ENCODE measurements at places on chromosomes 1 and 21.

DNA sequence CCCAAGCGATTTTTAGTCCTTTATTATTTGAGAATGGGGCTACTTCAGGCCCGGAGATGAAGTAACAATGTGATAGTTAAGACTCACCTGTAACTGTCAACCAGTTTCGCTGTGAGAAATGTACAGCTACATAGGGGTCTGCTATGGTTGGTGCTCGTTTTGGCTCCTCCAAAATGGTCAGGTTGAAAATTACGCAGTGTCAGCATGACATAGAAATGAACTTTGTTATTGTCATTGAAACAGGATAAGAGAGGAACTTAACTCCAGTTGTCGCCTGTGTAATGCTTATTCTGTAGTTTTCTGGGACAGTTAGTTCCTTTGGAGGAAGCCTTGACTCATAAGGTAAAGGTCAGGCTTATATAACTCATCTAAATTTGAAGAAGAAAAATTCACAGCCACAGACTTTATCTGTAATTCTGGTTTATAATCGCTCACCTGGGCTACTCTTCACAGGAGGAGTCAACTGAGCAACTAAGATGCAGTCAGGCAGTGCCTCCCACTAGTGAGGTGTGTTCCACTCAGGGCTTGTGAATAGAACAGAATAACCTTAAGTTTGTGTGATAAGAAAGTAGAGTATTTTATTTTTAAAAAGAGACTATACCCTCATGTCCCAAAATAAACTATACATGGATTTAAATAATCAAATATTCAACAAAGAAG lies 130.9 kb downstream of the CD247 start:
- DNase-seq = no peak

DNA sequence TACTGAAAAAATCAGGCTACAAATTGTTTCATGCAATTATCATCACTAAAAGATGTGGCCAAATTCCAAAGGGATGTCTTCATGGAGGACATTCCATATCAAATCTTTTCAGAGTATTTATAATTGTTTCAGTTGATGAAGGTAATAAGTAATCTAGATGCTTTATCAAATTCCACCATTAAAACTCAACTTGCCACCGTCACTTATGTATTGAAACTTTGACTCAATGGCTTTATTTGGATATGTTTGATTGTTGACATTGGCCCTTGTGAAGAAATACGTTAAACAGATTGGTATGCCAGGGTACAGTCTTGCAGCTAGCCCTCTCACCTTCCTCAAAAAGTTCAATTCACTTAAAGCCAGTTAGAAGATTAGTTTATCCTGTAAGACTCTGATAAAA lies 32.2 kb upstream of the PALMD start:
- DNase-seq = no peak

DNA sequence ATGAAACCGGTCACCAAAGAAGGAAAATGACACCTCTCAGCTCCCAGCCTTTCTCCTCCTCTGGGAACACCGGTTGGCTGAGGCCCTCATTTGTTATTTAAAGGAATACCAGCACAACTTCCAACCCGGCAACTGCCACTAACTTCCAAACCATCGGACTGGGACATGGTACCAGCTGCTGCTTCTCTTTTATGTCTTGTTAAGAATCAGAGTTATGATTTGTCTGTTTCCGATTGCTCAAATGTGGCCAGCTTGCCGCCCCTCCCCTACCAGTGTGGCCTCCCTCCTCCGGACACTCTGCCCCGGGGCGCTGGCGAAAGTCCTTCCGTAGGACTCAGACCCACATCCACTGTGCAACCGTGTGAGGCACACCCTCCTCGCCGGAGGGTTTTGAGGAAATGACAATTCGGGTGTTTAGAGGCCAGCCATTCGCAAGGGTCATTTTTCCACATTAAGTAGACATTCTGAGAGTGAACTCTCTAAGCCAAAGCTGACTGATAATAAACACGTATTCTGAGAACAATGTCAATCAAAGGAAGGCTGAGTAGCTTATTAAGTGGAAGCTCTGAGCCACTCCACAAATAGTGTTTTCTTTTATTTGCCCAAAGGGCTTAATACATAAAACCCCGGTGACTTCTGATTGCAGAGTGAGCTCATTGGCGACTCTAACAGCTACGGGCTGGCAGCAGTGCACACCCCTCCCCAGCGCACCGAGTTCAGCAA lies 5.5 kb downstream of the RIPK4 start:
- no peak for DNase-seq

DNA sequence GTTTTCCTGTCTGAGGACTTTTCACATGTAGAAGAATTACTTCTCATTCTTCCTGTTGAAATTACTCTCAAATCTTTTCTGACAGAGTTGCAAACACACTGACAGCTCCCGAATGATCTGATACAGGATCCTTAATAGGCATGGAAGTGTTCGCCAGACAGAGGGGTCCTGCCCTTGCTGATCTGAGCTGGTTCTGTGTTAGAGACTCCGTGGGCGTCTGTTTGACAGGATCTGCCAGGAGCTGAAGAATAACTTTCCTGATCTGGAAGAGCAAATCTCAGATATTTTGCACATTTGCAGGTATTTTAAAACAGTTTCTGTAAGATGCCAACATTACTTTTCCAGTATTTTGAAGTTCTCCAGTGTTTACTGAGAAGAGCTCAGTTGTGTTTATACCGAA lies 202.3 kb downstream of the DYRK1A start:
- DNase-seq = no peak

DNA sequence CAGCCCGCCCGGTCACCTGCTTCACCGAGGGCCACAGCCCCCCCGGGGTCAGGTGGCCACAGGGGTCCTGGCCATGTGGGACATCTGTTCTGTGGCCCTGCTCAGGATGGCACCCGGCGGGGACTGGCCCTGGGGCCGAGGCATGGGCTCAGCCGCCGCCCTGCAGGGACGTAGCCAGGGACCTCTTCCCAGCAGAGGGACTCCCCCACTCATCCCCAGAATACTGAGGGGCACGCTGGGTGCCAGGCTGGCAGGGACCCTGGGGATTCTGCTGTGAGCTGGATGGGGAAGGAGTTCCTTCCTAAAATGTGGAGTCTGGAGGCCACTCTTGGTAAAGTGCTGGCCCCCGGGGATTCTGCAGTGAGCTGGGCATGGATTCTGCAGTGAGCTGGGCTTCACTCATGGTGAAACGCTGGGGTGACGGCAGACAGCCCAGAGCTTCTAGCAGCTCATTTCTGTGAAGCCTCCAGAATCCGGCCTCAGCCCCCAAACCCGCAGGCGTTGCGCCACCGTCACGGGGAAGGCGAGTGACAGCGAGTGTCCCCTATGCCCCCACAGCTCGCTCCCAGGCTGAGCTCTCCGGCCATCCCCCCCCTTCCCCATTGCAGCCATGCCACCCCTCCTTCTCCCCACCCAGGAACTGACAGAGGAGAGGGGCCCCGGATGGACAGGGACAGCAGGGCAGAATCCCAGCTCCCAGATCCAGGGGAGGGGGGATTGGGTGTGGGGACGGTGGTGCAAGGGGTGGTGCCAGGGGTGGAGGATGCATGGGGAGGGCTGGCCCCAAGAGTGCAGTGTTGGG lies 1.4 kb downstream of the ITGB2 start:
- no peak for DNase-seq

GRCh38 chr1:160819186-160819585 lies 23.2 kb downstream of the LY9 start:
- DNase-seq = no peak

- DNase-seq = no peak
These were observed 5.9 kb upstream of the OLIG1 start for GRCh38 chr21:33063907-33064622.
